Hippocampal formation (tissue), 2 donors: ENCODE measurements at places on chromosomes 3 and 15.
A peak's percentile ranks its signal among the peaks of the same experiment; 100 is the strongest.

GRCh38 chr3:50495609-50496423 is 7.6 kb downstream of the CACNA2D2 start:
- DNase-seq: no peak

DNA sequence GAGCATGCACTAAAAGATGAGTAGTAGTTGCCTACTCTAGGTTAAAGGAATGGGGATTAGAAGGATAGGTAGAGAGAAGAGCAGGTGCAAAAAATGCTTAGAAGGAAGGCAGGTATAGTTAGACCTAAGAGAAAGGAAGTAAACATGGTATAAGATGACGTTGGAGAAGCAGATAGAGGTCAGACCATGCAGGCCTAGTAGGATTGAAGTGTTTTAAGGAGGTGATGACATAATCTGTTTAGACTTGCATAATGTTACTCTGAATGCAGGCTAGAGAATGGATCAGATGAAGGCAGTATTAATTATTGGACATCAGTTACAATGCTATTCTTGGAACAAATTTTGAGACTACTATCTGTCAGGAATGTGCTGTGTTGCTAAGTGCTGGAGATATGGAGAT is 11.1 kb upstream of the ECT2 start:
- DNase-seq: no peak

DNA sequence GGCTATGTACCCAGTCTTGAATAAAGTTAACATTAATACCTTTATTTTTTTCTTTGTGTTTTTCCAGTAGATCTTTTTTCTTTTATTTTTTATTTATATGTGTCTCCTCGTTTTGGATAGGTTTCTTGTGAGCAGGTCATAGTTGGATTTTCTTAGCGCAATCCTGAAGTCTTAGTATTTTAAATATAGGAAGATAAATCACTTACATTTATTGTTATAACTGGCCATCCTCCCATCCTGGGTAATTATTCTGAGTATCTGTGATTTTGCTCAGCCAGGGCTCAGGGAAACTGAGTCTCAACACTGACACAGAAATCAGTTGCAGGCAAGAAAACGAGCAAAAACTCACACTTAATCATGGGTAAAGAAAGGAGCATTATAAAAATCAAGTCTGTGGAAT is 11.6 kb upstream of the SLCO3A1 start:
- no peak for DNase-seq

DNA sequence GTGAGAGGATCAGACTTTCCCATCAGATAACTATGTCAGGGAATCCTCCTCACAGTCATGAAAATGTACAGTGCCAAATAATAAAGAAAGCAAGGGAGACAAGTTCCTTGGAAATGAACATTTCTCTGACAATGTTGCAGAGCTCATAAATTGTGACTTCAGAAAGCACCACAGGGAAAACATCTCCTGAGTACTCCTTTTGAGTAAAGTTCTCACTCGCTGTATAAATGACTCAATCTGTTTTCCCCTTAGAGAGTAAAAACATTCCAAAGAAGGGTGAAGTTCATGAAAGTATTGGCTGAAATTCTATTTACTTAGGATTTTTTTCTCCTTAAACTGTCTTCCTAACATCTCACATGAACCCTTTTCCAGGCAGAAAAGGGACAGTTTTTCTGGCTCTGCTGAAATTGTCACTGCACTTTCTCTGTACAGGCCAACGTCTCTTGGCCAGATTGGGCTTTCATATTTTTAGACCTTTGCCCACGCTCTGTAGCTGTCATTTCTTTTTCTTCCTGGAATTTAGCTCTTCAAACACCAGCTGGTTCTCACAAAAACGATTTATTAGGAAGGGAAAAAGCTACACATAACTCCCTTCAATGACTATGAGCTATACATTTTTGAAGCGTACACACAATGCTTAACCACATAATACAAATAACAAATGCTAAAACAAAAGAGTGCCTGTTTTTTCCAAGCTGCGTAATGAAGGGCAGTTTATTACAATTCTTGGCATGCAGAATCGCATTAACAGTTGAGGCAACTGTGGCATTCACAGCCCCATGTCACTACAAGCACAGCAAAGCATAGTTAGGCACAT is 216.1 kb downstream of the ATP8B4 start:
- peak; percentile 16 for DNase-seq

GRCh38 chr3:124413393-124413792 is 316.9 kb upstream of the UMPS start:
- DNase-seq: no peak

DNA sequence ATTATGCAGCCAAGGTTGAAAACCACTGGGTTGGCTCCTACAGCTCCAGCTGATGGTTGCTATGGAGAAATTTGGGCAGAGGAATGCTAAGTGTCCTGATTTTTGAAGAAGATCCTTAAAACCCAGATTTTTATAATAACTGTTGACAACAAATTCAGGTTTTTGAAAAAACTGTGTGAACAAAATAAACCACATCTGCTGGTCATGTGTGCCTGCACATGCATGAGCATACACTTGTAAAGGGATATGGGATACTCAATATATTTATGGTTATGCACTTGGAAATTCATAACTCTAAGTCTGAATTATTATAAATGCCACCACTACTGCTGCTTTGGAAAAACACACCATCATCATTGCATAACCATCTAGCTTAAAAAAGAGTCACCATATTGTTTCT is 133.7 kb downstream of the THRB start:
- no peak for DNase-seq

GRCh38 chr3:146154316-146154715 is 6.7 kb downstream of the PLOD2 start:
- no peak for DNase-seq

DNA sequence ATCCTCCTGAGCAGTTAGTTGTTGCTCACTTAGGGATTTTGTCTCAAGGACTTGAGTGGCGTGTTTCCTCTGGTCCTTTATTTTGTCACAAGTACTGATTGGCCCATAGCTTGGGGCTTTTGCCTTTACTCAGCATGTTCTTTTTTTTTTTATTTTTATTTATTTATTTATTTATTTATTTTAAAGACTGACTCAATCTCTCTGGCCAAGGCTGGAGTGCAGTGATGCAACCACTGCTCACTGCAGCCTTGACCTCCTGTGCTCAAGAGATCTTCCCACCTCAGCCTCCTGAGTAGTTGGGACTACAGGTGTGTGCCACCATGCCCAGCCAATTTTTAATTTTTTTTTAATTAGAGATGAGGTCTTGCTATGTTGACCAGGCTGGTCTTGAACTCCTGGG is 223.9 kb upstream of the TPM1 start:
- no peak for DNase-seq

DNA sequence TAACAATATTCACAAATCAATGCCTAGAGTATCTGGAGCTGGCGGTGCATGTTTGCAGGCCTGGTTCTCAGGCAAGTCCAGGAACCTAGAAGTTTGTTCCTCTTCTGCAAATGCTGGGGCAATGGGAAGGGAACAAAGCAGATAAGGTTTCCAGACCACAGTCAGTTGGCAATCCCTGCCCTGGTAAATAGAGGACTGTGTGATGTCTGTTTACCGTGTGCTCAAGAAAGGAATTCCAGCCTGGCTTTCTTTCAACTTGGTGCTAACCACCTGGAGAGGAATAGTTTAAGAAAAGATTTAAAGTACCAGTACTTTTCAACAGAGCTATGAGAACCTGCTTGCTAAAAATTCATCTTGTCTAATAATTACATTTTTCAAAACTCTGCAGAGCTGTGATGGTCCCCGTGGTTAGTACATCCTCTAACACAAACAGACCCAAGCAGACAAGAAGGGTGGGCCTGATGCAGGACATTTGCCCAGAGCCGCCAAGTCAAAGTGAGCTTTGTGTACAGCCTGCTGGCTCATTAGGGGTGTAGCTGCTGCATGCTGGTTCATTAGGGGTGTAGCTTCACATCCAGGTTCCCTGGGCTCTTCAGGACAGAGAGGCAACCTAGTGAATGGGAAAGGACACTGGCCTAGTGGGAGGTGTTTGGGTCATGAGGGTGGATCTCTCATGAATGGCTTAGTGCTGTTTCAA is 220.5 kb downstream of the SQOR start:
- DNase-seq: no peak

GRCh38 chr3:114060906-114061655 is 4.5 kb downstream of the QTRT2 start:
- DNase-seq: no peak

GRCh38 chr3:50259432-50260026 is 9.4 kb upstream of the SEMA3B start:
- no peak for DNase-seq

GRCh38 chr3:134718726-134719125 is 67.9 kb upstream of the KY start:
- no peak for DNase-seq

- DNase-seq: no peak
These were observed 12.3 kb downstream of the NUDT16 start for GRCh38 chr3:131393868-131394267.

GRCh38 chr3:157127831-157128767 is 31.8 kb downstream of the CCNL1 start:
- DNase-seq: no peak

DNA sequence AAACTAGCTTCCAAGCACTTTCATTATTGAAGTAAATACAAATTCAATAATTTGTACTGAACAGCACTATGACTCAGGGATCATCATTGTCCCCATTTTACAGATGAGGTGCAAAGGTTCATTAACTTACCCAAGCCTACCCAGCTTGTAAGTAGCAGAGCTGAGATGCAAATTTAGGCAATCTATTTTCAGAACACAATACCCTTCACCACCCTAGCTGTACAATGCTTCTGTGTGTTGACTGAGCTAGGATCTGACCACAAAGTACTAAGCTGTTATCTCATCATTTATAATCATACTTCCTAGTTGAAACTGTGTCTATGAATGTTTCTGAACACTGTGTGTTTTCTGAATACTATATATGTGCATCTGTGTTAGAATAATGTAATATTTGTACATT is 3.2 kb upstream of the ILDR1 start:
- no peak for DNase-seq

- DNase-seq: no peak
These were observed 6.1 kb downstream of the RASGRF1 start for GRCh38 chr15:79084308-79084968.
